ENCODE measurements at places on chromosomes 13 and 19.

GRCh38 chr19:43371909-43372308, 18.4 kb downstream of the CD177 start:
- no peak for DNase-seq

- DNase-seq = no peak
Measured at GRCh38 chr13:66837246-66837645, 392.9 kb downstream of the PCDH9 start.

- no peak for DNase-seq
Measured at GRCh38 chr19:39826311-39826945, 7.5 kb downstream of the DYRK1B start.

DNA sequence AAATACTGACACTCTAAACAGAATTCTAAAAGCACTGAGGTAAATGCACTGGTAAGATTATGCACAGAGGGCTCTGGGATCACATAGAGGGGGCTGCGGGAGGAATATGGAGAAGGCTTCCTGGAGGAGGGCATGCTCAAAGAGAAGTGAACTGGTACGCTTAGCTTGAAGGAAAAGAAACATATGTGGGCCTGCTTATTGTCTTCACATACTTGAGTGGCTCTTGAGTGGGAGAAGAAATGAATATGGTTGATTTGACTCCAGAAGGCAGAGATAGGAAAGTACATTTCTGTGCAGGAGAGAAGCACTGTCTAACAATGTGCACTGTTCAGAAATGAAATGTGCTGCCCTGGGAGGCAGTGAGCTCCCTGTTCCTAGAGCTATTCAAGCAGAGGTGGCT, 91.1 kb downstream of the KL start:
- DNase-seq = no peak

- DNase-seq = no peak
Measured at GRCh38 chr13:95505986-95506385, 46.5 kb upstream of the CLDN10 start.

DNA sequence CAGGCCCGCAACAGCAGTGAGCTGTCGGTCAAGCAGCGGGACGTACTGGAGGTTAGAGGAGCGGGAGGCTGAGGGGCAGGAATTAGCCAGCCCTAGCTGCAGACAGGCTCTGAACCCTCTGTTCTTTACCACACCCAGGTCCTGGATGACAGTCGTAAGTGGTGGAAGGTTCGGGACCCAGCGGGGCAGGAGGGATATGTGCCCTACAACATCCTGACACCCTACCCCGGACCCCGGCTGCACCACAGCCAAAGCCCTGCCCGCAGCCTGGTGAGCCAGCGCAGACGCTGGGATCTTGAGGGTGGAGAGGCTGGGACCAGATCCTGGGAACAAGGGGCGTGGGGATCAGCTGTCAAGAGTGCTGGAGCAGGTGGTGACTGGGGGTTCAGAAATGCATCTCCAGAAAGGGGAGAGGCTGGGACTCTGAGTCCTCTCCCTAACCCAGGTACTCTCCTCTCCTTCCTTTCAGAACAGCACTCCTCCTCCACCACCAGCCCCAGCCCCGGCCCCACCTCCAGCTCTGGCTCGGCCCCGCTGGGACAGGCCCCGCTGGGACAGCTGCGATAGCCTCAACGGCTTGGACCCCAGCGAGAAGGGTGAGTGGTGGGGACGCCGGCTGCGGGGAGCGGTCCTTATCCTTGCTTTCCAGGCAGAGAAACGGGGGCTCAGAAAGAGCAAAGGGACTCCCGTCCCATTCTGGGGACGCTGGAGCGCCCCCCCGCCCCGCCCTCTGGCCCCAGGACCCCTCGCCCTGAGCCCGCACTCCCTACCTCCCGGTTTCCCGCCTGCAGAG, 10.4 kb downstream of the EPS8L1 start:
- DNase-seq = no peak

GRCh38 chr13:27977476-27978300, 8.6 kb upstream of the CDX2 start:
- DNase-seq = no peak

GRCh38 chr19:19613506-19613905, 5.0 kb downstream of the PBX4 start:
- DNase-seq = no peak

GRCh38 chr13:97639236-97639635, 205.3 kb downstream of the RAP2A start:
- DNase-seq = no peak

- no peak for DNase-seq
Measured at GRCh38 chr19:48726556-48726955, 7.0 kb upstream of the MAMSTR start.

DNA sequence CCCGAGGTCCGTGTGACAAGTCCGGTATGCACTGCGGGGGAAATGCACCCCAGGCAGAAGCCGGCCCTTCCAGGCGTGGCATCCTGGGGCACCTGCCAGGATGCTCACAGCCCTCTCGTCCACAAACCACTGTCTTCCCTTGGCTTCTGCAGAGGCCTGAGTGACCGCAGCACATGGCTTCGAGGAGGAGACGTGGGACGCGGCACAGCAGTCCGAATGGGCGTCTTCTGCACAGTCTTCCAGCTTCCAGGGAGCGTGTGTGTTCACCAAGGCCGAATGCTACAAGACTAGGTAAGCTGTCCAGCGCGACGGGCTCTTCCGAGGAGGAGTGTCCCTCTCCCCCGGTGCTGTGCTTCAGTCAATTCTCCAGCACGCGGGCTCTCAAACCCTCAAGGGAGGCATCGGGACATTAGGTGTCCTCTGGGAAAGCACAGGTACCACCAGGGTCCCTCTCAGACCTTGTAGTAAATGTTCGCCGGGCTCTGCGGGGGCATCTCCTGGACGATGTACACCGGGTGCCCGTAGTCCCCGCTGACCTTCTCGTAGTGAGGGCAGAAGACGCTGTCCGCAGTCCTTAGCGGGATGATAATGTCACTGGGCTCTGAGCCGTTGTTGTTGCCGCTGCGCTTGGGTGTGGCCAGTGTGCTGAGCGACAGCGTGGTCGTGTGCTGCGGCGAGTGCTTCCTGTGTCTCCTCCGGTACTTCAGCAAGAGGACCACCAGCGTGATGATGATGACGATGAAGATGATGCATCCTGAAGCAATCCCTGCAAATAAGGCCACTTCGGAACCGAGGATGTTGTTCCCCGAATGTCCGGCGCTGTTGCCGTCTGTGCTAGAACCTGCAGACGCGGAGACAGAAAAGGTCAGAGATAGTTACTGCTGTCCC, 42.6 kb downstream of the EFNB2 start:
- DNase-seq = no peak

DNA sequence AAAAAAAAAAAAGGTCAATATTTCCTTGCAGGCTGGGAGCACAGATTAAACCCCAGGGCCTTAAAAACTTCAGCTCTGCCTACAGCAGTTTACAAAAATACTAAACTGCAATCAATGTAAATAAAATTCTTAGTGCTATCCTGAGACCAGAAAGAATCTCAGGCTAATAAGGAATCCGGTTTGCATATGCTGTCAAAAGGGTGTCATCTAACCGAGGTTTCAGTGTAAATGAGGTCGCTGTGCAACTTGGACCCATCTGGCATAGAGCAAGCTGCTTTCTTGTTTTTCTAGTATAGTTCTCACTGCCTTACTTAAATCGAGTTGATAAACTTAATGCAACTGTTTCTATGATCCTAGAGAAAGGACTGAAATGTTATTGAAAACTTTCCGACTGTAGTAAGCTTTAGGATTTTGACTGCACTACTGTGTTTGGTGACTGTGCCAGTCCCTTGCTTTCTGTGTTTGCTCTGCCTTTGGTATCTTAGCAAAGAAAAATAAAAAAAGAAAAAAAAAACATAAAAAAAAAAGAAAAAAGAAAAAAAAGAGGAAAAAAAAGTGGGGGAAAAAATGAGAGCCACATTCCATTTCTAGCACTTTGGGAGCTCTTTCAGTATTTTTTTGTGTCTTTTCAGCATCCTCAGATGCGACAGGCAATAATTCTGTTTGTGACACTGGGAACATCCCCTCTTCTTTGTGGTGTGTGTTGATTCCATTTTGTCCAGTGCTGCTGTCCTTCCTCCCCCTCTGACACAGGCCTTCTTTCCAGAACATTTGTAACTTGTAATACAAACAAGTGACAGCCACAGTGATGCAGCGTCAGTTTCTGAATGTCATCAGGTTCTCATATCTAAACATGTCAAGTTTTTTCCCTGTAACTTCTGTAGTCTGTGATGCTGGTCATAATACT, 340.5 kb downstream of the ZNF536 start:
- DNase-seq = no peak

DNA sequence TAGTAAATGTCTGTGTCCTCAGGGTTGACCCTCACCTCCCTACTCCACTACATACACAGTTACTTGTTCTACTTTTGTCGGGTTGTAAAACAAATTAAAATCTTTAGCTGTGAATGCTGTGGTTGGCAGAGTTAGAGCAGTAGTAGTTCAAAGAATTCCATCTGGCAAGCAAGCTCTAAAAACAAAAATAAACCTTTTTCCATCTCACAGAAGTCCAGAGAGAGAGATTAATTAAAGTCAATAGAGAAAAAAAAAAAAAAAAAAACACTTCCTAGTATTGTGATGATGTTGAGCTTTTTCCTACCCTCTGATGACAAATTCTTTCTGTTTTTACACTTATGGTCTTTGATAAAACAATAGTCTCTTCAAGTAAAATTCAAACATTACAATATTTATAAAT, 338.4 kb downstream of the PCDH17 start:
- no peak for DNase-seq

- no peak for DNase-seq
Measured at GRCh38 chr19:34994643-34995541, 5.2 kb upstream of the GRAMD1A start.

GRCh38 chr13:74080762-74081161, 53.4 kb downstream of the KLF12 start:
- no peak for DNase-seq

DNA sequence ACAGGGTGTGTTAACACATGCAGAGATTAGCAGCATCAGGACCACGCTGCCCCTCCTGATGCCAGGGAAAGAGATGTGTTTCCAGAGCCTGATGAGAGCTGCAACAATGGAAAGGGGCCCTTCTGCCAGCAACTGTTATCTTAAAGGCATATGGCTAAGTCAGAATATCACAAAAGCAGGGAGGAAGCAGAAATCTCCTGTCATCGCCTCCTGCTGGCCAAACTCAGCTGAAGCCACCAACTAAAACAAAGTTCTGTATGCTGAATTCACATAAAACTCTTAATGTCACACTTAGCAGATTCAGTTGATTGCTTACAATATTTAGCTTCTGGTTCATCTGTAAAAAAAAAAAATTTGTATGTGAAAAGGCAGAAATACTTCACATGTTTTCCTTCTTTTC, 178.2 kb downstream of the GPC5 start:
- DNase-seq = no peak

DNA sequence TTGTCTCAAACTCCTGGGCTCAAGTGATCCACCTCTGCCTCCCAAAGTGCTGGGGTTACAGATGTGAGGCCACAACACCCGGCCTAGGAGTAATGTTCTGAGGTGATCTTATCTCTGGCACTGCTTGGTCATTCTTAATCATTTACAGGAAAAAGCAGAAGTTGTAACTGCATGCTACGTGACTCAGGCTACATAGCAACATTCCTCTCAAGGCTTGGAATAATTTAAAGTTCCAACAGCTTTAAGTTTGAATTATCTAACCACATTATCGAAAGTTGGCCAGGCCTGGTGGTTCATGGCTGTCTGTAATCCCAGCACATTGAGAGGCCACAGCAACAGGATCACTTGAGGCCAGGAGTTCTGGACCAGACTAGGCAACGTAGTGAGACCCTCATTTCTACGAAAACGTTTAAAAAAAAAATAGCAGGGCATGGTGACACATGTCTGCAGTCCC, 3.9 kb upstream of the B9D2 start:
- no peak for DNase-seq

DNA sequence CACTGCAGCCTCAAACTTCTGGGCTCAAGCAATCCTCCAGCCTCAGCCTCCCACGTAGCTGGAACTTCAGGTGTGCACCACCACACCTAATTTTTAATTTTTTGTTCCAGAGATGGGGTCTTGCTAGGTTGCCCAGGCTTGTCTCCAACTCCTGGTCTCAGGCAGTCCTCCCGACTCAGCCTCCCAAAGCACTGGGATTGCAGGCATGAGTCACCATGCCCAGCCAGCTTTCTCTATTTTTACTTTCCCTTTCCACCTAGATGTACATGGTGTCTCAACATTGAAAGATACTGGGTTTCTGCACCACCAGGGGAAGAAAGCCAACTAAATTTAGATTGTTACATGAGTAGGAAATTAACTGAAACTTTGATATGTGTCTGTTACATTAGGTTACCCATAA, 13.8 kb upstream of the ZNF846 start:
- DNase-seq = no peak

- DNase-seq = no peak
Measured at GRCh38 chr13:38394777-38395496, 45.3 kb downstream of the UFM1 start.

- no peak for DNase-seq
Measured at GRCh38 chr13:23990455-23990854, 93.2 kb upstream of the C1QTNF9B start.

DNA sequence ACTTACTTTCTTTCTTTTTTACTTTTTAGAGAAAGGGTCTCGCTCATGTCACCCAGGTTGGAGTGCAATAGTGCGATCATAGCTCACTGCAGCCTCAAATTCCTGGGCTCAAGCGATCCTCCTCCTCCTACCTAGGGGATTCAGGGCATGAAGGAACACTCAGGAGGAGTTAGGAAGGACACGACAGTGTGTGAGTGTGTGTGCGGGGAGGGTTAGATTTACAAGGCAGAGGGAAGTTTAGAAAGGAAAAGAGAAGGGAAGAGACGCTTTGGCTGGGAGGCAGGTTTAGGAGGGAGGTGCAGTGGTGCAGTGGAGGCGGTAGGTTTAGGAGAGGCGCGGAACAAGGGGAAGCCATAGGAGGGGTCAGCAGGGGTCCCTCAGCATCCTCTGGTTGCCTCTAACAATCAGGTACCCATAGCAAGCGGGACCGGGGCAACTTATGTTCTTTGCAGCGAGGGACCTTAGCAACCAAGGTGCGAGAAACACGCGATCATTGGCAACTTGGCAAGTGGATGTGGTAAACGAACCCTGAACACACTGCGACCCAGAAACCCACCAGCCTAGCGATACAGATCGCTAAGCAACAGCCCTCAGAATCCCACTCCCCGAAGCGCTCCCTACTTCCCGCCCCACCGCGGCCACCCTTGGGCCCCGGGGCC, 501 bp downstream of the SIRT2 start:
- DNase-seq = no peak
